Trophoblast cell (in vitro differentiated cells and primary cell): ENCODE measurements at places on chromosomes 2 and 18.

DNA sequence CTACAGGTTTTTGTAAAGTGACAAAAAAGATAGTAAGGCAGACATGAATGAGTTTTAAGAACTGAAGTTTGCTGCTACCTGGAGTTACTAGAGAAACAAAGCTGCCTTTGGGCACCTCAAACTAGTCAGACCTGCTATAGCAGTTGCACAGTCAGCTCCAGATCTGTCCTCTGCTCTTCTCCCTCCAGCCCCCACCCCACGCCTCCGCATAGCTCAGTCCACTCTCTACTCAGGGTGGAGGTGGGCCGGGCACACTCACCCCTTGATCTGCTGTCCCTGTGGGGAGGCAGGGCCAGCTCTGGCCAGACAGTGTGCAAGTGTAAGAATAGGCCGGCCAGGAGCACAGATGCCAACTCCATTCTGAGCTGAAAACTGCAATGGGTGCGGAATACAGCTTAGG is 4.1 kb downstream of the SERTAD2 start:
- peak; percentile 75 for DNase-seq

GRCh38 chr2:234623521-234623991 is 126.7 kb upstream of the ARL4C start:
- DNase-seq: no peak

DNA sequence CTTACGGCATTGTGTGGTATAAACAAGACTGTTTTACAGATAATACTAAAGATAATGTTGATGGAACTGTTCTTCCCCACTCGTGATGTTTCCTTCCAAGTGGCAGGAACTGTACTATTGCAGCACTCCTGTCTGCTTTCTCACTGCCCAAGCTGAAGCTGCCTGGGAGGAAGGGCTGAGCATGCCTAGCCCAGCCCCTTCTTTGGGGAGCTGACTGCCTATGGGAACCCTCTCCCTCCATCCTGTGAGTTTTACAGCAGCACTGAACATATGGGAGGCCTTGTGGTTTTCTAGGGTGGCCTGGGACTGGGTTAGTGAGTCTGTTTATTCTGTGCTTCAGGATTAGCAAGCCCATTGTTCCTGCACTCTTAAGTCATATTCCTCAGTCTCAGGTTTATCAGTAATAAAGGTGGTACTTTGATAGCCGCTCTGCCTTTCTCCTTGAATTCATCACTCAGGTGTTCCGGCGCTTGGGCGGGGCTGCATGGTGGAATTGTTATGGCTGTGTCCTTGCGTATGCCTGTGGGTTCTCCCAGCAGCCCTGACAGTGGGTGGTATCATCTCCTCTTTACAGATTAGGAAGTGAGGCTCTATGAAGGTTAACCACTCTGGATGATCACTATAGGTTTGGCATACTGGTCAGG is 379.7 kb downstream of the PTPRM start:
- DNase-seq: no peak

DNA sequence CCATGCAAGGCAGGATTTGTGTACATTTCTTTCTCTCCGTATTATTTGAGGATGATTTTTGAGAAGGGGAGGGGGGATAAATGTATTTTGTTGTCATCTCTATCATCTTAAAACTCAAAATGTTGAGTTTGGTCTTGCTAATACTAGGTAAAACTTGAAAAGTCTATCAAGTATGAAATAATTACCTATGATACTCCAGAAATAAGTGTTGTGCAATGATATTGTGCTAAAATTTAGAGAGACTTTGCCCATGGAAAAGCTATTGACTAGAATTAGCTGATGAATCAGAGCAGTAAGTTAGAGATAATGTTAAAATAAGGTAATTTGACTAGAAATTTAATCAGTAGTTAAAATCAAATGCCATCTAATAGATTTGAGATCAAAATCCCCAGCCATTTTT is 323.9 kb downstream of the AGPS start:
- no peak for DNase-seq

DNA sequence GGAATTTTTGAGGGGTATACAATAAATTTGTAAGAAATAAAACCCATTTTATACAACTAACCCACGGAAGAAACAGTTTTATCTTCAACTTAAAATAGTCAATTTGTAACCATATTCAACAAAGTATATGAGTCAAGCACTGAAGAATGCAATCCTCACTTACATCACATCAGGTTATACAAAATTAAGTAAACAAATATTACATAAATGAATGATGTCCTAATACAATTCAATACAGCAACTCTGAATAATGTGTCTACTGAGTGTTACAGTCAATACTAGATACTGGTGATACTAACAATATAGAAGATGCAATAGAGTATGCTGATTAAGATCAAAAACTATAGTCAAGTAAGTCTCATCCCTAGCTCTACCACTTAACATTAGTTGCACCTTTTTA is 58.6 kb downstream of the FANCL start:
- no peak for DNase-seq

- no peak for DNase-seq
Measured at GRCh38 chr2:79025421-79025820, at the start of gene REG3G. Gene REG3G (plus strand): TSS chr2:79025702. CDS start chr2:79026094, 392 bp downstream.

- no peak for DNase-seq
Measured at GRCh38 chr2:96801786-96802595, 14.1 kb upstream of the CNNM3 start.

- DNase-seq: no peak
Measured at GRCh38 chr18:7447318-7448028, 119.6 kb upstream of the PTPRM start.

DNA sequence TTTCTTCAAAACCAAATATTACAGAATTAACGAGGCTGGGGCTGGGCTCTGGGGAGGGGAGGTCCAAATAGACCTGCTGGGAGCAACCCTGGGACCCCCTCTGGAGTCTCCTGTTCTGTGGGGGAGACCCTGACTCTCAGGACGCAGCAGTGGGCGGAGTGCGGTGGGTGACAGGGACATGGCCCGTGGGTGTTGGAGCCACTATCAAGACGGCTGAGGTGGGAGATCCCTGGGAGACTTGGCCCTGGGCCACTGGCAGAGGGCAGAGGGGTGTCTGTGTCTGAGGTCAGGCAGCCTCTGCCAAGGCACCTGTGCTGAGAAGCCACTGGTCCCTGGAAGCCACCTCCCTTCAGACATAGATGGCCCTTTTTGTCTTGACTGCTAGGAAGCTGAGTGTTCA is 79.5 kb upstream of the CTDP1 start:
- no peak for DNase-seq

DNA sequence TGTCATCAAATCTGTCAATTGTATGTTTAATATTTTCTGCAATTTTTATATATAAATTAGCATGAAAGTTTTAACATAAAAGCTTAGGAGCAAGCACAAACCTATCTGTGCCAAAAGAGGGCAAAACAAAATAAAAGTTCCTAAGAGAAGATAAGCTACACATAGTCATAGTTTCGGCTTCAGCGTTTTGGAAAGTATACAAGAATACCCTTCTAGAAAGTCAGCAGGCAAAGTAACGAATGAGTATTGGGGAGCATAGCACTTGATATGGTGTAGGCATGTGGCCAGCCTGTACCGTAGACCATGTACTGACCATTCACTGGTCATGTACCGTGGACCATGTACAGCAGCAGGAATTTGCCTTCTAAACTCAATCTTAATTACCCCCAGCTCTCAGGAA is 156.1 kb downstream of the TMEM247 start:
- DNase-seq: no peak

GRCh38 chr2:205908212-205909183 is 177.5 kb downstream of the INO80D start:
- no peak for DNase-seq

DNA sequence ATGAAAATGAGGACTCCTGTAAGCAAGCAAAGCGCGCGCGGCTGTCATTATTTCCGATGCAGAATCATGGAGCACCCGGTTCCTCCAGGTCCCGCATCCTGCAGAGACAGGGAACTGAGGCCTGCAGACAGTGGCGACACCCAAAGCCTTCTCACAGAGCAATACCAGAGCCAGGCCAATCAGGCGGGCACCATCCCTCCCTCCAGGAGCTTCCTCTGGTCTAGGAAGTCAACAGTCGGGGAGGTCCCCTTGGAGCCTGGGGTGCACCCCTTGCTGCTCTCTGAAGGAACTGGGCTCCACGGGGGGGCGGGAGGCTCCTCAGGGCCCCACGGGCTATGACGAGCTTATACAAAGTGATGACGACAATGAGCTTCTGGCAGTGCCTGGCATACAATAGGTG is 60.3 kb upstream of the HPCAL1 start:
- DNase-seq: no peak

GRCh38 chr2:127520424-127520823 is 5.9 kb downstream of the IWS1 start:
- DNase-seq: no peak

GRCh38 chr2:121078899-121079298 is 206.1 kb downstream of the TFCP2L1 start:
- no peak for DNase-seq

- DNase-seq: no peak
Measured at GRCh38 chr2:176490061-176490861, 221.0 kb downstream of the MTX2 start.

- no peak for DNase-seq
Measured at GRCh38 chr2:235850771-235851551, 317.2 kb downstream of the GBX2 start.

GRCh38 chr2:102520009-102520408 is 47.0 kb downstream of the SLC9A4 start:
- peak; percentile 70 for DNase-seq

DNA sequence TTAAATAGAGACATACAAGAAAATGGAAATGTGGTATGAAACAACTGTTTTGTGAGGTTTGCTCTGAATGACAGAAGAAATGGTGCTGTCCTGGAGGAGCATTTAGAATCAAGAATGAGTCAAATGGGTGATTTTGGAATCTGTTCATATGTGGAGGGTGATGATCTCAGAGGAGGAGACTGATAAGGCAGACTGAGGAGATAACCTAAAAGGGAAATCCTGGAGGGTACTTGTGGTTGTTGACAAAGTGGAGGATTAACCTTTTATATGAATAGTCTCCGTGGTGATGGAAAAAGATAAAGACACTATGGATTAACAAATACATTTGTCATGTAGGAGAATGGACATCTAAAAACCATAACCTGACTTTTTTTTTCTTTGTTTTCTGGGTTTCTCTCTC is 74.1 kb downstream of the MMADHC start:
- DNase-seq: no peak

GRCh38 chr18:47870605-47871004 is 59.9 kb downstream of the SMAD2 start:
- no peak for DNase-seq

- DNase-seq: peak; percentile 80
Measured at GRCh38 chr2:112048887-112049286, 6.2 kb upstream of the TMEM87B start.

DNA sequence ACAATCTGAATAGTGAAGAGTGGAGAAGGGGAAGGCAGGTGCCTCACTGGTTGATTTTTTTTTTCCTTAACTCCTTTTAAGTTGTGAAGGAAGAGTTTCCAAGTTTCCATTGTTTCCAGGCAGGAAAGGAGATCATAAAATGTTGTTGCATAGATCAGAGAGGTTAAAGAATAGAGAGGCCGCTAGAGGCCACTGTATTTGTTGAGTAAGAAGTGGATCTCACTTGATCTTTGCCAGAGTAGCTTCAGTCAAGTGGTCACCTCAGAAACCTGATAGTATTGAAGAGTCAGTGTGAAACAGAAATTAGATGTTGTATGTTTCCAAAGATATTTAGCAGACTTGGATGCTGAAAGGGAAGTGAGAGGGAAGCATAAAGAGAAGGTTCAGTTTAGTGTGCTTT is 17.6 kb downstream of the CTNNA2 start:
- no peak for DNase-seq

GRCh38 chr2:47903781-47904490 is 2.4 kb downstream of the FBXO11 start:
- DNase-seq: no peak

DNA sequence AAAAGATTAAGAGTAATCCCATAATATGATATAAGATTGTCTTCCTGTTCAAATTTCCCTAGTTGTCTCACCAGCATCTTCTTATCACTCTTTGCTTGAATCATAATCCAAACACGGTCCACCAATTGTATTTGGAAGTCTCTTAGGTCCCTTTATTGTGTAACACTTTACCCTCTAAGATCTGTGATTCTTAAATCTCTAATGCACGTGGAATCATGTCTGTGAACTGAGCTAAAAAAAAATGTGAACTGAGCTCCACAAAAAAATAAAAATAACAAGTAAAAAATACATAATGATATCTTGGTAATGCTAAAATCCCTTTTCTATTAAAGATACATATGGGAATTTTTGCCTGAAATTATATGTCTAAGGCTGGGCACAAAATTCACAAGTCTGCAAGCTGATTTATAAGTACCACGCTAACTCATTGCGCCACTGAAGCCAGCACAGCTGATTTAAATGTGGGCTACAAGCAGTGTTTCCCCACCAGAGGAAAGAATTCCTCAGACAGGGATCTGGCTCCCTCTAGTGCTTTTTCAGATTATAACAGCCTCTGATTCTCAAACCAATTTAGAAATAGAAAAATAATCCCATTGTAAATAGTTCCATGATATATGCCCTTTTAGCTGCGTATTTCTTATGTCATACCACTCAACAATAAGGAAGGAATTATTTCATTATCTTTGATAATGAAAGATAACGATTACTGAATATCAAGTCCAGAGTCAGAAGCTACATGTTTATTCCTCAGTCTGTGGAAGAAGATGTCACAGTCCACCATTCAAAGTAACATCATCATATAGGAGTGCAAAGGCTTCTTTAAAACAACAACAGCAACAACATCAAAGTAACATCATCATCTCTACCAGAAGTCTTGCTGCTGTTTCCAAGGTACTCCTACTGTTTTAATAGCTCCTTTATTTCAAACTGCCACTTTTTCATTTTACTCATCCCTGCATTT is 22.9 kb downstream of the RBM43 start:
- peak; percentile 65 for DNase-seq

DNA sequence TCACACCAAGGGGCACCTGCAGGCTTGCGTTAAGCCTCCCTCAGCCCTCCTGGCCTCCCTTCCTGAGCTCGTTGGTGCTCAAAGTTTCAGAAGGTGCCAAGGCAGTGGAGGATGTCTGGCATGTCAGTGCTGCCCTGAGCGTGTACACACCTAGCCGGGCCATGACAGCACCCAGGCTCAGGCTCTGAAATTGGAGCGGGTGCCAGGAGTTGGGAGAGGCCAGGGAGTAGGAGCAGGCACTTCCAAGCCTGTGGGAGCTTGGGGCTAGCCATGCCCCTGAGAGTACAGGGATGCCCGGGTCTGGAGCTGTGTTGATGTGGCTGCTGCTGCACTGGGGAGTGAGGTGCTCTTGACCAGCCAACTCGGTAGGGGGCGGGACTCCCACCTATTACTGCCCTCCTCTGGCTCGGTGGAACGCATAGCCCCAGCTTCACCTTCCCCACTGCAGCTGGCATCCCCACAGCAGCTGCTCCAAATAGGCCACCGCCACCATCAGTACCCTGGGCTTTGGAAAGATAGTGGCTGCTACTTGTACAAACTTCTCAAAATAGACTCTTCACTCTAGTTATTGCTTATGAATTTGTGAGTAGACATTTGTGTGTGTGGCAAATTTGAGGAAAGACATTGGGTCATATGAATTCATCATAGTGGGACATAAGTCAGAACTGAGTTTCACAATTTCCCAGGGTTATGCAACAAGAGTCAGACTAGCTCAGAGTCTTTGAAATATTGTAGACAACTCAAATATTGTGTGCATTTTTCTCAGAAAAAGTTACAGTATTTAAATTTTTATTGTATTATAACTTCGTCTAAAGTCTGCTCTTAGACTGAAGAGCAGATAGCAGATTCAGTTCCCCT is 6.8 kb upstream of the PCARE start:
- peak; percentile 12 for DNase-seq

GRCh38 chr2:120613742-120614571 is 121.7 kb upstream of the GLI2 start:
- DNase-seq: peak; percentile 54

GRCh38 chr2:30332791-30333453 is 101.6 kb downstream of the LBH start:
- DNase-seq: no peak
